ENCODE measurements at places on chromosomes 1 and 21.

DNA sequence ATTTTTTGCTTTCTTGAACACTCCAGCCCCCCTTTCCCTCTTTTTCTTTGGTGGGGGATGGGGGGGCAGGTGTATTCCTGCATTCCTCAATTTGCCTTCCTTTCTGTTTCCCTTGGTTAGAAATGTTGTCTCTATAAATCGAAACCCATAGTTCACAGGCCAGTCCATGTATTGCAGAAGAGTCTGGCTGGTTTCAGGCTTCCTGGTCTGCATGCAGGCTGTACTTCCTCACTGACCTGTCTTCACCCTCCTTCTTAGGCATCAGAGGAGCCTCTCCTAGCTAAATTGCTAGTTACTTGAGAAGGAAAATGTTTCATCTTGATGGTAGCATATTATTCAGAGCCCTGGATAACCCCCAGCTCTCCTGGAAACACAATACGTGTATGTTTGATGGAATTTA lies 140.0 kb downstream of the SPATA46 start:
- DNase-seq, result no peak

- no peak for DNase-seq
Observed at GRCh38 chr1:39261712-39262221, 57.3 kb downstream of the MACF1 start.

GRCh38 chr1:224564454-224565084 lies 51.5 kb upstream of the CNIH3 start:
- DNase-seq, result no peak

GRCh38 chr1:56189454-56189853 lies 389.9 kb downstream of the PLPP3 start:
- DNase-seq, result no peak

- DNase-seq, result no peak
Observed at GRCh38 chr1:53622531-53622930, 116.4 kb downstream of the GLIS1 start.

DNA sequence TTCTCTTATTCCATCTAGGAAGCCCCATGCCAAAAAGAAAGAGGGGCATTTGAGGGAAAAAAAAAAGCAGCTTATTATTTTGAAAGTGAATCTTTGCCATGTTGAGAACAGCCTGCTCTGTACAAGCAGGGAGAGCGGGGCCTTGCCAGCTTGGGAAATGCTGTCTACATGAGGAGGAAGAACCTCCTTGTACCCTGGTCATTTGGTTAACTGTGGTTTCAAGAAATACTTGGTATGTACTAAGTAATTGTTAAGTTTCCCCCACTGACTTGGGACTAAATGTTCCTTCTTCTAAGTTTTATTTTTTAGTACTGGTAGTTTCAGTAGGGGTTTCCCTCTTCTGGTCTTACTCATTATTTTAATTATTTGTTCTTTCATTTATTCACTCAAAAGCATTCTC lies 144.1 kb upstream of the HOOK1 start:
- DNase-seq, result no peak

GRCh38 chr1:45929257-45929687 lies 125.9 kb downstream of the MAST2 start:
- DNase-seq, result no peak

DNA sequence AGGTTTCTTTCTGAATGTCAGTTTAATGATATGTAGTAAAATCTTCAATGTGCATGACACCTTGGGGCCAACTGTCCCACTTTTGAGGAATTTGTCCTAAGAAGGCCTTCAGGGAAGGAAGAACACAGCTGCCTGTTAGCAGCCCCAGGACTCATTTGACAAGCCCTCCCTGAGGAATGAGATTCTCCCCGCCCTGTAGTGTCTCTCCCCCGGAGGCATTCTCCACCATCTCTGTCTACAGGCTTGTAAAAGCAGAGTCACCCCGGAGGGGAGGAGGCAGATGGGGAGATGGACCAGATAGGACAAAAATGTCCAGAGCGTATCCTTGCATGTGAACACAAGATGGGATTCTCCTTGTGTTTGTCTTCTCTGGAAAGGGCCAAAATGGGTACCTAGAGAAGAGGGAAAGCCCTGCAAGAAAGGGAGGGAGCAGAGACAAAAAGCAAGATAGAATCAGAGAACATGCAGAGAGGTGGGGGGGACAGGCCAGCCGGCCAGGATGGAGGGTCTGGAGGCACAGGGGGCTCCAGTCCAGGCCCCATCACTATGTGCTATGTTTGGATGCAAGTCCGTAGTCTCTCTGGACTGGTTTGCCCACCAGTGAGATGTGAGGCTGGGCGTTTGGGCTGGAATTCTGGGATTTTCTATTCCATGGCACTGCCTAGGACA lies 12.0 kb upstream of the WNT3A start:
- DNase-seq, result no peak

DNA sequence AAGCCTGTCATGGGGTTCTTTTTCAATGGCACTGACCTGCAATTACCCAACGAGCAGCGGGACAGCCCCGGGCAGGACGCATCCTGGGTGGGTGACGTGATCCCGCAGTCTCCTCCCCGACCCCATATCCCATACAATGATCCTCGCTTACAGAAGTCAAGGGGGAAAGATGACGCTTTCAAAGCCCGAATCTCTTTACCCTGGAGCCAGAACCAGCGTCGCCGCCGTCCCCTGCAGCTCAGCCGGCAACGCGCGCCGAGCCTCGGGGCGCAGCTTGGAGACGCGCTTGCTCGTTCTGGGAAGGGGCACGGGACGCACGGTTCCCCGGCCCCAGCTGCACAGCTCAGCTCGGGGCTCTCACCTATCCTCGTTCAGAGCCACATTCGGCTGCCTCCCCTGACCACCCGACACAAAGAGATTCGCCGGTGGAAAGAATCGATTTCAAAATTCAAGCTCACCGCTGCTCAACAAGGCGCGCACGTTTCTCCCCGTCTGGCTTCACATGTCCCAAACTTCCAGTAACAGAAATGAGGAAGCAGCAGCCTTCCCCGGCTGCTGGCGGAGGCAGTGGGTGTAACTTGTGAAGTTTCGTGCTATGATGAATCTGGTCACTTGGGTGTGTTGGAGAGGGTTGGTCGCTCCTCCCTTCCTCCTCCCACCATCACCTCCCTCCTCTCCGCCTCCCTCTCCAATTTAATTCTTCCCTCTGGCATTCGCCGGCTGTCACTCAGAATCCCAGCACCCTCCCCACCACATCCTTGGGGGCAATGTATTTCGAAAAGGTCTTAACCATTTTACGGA lies at the start of gene TIAM1:
Gene TIAM1 (minus strand): TSS at position 582 of the 801 bp plus-strand sequence. CDS start 77,289 bp downstream, outside the sequence.
- DNase-seq, result no peak

- DNase-seq, result no peak
Observed at GRCh38 chr1:91579658-91580228, 79.1 kb downstream of the CDC7 start.
